ENCODE measurements at places on chromosomes 7 and 10.

GRCh38 chr10:52359441-52359840 lies 45.4 kb downstream of the DKK1 start:
- no peak for DNase-seq

GRCh38 chr7:38318803-38319416 lies 45.5 kb upstream of the TARP start:
- DNase-seq: peak; percentile 72

DNA sequence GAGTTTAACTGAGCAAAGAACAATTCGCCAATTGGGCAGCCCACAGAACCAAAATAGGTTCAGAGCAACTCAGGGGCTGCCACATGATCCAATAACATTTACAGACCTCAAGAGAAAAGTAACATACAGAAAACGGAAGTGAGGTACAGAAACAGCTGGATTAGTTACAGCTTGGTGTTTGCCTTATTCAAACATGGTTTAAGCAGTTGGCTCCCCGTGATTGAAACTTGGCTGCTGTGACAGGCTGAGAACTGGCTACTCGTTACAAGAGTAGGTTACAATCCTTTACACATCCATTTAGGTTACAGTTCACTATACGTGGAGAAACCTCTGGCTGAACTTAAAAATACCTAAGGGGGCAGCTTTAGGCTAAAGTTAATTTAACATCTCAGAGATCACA lies 673.1 kb upstream of the PHF14 start:
- DNase-seq: no peak

DNA sequence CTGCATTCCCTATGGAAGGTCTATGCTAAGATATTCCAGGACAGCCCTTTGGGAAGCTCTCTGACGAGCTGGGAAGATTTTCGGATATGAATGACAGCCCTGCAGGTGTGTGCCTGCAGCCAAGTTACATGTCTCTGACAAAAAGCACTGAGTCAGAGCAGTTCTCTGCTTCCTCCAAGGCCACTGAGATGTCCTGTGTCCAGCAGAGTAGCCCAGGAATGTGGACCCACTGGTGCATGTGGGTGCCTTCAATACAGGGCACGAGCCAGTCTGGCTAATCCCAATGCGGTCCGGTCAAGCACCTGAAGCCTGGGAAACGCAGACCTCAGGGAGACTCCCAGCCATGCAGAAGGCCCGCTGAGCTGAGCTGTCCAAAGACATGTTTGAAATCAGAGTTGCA lies 565.7 kb downstream of the TCERG1L start:
- DNase-seq: no peak

DNA sequence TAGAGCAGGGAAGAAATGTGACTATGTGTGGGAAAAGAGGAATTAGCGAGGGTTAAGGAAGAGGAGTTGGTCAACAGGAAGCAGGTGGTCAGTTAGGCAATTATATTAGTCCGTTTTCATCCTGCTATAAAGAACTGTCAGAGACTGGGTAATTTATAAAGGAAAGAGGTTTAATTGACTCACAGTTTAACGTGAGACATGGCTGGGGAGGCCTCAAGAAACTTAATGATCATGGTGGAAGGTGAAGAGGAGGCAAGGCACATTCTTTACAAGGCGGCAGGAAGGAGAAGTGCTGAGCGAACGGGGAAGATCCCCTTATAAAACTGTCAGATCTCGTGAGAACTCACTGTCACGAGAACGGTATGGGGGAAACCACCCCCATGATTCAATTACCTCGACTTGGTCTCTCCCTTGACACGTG lies 35.0 kb downstream of the RAMP3 start:
- no peak for DNase-seq

DNA sequence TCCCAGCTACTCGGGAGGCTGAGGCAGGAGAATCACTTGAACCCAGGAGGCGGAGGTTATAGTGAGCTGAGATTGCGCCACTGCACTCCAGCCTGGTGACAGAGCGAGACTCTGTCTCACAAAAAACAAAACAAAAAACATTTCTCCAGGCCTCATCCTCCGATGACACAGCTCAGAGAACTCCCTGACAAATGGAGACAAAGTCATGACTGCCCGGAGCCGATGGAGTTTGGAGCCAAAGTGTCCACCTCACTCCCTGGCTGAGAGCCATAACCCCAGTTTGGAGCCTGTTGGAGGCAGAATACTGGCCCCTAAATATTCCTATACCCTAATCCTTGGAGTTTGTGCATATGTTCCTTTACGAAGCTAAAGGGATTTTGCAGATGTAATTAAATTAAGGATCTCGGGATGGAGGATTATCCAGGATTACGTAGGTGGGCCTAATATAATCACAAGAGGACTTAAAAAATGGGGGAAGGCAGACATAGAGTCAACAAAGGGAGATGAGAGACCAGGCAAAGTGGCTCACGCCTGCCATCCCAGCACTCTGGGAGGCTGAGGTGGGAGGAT lies 22.7 kb downstream of the SSC4D start:
- DNase-seq: peak; percentile 56

- no peak for DNase-seq
Observed at GRCh38 chr10:114310346-114310745, 71.3 kb downstream of the VWA2 start.

GRCh38 chr7:44275957-44276570 lies 49.3 kb downstream of the CAMK2B start:
- DNase-seq: no peak

GRCh38 chr10:33900596-33900995 lies 566.1 kb upstream of the NRP1 start:
- DNase-seq: no peak

GRCh38 chr7:157853789-157854065 lies 516.9 kb downstream of the DNAJB6 start:
- no peak for DNase-seq

All from D341Med (cell line).